ENCODE measurements at places on chromosomes 1 and 21.

DNA sequence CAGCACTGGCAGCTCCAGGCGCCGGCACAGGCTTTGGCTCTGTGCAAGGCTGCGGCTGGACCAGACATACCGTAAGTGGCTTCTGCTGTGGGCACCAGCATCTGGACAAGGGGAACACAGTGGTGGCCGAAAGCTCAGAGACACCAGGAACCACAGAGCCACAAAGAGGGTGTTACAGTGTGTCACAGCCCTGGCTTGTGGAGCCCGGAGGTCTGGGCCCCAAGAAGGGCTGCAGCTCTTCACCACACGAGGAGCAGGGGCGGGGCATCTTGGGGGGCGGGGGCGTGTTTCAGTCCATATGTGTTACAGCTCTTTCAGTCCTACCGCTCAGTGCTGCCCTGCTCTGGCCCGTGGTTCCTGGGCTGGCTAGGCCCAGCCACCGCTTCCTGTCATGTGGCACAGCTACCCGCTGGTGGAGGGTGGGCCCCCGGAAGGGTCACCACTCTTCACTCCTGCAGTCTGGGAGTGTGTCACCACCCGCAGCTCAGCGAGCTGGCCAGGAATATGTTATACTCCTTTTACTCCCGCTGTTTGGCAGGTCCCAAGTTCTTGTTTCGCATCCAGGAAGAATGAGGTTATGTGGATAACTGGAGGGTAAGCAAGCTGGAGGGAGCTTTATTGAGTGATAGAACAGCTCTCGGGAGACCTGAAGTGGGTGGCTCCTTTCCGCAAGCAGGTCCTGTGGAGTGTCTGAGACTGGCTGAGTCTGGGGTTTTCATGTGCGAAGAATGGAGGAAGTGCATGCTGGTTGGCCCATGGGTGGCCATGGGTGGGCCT lies 3.3 kb upstream of the LSM10 start:
- no peak for DNase-seq

DNA sequence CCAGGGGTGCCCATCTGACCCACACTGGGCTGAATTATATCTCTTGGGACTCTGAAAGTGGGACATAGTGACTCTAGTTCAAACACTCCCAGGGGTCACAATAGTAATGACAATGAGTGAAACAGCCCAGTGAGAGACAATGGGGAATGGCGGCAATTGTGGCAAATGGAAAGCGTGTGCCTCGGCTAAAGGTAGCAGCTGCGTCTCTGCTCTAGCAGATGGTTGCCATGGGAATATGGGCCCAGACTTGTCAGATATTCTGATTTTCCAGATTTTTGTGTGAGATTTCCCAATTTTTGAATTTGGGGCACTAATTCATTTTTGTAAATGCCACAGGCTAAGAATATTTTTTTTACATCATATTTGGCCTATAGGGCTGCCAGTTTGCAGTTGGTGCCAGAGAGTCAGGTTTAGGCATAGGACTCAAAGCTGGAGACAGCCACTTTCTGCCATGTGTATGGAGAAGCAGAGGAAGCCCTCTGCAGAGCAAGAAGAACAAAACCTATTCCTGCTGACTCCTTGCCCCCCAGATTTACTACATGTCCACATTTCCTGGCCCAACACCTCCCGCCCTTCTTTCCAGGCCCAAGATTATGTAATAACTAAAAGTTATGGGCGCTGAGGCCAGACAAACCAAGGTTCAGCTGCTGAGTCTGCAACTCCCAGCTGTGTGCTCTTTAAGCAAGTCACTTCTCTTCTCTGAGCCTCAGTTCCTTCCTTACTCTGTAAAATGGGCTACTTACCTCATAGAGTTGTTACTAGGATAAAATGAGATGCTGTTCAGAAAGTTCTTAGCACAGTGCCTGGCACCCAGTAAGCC lies 21.6 kb upstream of the PTP4A2 start:
- no peak for DNase-seq

DNA sequence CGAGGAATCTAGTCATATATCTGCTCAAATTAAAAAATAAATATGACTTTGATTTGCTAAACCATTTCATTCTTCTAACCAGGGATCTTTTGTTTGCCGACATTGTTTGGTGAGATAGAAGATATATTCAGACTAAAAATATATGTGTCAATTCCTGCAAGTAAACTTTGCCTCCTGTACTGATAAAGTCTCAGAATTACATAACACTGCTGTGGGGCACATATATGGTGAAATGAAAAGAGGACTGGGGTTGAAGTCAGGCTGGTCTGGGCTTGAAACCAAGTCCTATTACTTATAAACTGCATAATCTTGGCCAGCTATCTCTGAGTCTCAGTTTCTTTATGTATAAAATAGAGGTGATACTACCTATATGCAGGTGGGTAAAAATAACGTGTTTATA lies 9.8 kb downstream of the SCMH1 start:
- no peak for DNase-seq

- no peak for DNase-seq
These were observed 27.5 kb upstream of the TCEA3 start for GRCh38 chr1:23452011-23452411.

DNA sequence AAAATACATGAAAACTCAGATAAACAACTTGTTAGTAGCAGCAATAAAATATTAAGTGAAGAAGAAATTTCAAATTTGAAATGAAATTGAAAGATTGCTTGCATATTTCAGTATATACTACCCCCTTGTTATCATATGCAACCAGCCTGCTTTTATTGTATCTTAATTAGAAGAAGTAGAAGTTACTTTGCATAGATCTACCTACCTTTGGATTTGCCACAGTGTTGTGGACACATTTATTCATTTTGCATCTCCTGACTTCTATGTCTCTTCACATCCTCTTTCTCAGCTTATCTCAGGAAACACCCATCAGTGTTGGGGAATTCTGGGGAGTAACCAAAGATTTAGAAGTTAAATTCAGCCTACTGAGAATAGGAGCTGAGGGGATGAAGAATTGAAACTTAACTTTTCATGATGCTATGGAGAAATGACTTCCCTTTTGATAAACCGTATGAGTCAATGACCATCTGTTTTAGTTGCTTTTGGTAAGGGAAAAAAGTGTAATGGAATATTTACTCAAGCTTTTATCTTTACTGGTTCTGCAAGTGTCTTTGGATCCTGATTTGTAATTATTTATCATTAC lies 96.9 kb downstream of the RGL1 start:
- no peak for DNase-seq

DNA sequence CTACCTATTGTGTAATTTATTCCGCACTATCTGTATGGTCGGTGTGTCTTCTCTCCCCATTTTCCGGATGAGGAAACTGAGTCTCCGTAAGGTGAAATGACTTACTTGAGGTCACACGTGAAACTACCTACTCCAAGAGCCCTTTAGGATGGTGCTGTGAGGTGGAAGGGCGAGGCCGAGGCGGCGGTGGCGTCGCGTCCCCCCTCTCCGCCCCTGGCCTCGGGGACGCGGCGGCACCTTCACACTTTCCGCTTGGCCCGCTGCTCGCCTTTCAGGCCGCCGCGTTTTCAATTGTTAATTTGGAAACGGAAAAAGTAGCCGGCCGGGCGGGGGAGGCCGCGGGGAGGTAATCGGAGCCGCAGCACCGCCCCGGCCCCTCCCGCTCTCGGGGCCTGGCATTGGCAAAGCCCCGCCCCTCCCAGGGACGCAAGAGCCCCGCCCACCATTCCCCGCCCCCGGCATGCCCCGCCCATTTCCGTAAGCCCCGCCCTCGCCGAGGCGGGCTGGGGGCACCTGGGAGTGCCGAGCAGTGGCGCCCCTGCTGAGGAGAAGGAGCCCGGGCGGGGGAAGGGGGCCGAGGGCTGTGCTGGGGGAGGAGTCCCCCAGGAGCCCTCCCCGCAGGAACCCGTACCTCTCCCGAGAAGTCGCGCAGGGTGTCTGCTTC lies 18.6 kb downstream of the KCNQ4 start:
- DNase-seq: peak; percentile 82

DNA sequence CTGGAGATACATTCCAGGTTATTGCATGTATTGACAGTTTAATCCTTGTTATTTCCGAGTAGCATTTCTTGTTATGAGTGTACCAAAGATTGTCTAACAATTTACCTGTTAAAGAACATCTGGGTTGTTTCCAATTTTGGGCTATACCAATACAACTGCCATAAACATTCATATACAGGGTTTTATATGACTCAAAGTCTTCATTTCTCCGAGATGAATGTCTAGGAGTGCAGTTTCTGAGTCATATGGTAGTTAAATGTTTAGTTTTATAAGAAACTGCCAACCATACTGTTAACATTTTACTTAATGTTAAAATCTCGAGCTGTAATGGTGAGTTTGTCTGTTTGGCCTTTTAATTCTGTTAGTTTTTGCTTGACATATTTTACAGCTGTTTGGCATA lies 10.0 kb downstream of the RAB4A start:
- no peak for DNase-seq
